Tongue (tissue), 3 donors: ENCODE measurements at places on chromosomes 4 and X.

DNA sequence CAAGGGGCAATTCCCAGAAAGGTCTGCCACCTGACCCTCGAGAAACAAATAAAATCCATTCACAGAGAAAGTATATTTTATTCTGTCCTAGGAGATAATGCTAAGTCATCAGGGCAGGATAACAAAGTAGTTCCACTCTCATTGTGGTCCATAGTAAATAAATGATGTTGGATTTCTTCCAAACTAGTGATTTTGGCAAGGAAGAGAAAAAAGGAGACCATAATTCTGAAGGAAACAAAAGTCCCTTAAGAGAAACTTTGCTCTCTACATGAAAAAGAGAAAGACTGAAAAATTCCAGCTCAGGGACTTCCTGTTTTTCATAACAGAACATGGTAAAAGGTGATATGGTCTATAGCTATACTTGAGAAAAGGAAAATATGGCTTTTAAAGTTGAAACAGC, 71.5 kb upstream of the DDX60 start:
- DNase-seq: no peak

DNA sequence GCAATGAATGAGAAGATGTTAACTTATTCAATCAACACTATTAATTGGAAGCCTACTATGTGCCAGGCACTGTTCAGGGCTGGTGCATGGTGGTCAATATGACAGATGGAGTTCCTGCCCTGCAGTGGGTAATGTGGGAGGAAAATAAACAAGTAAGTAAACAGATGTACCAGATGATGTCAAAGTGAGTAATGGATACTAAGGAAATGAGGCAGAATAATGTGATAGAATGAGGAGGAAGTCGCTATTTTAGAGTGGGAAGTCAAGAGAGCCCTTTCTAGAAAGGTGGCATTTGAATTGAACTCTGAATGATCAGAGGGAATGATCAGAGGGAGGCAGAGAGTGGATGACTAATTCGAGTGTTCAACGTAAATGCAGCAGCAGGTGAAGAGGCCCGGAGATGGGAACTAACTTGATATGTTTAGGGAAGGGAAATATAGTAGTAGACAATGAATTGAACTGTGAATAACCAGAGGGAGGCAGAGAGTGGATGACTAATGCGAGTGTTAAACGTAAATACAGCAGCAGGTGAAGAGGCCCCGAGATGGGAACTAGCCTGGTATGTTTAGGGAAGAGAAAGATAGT, 48.3 kb downstream of the HMGB3 start:
- DNase-seq: no peak

DNA sequence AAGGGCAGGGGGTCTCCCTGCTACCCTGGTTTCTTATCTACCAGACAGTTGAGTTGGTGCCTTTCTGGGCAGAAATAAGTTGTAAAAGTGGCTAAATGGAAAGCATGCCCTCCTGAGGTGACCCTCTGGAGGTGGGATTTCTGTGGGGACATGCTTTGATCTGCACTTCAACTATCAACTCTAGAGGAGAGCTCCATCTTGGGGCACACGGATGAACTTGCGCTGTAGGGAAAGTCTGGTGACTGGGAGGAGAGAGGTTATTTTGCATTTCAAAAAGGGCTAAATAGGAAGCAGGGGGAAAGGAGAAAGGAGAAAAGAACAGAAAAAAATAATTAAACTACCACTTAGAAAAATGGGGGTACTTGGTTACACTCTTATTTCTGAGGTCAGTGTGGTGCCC, 12.7 kb upstream of the RHOXF2B start:
- no peak for DNase-seq

DNA sequence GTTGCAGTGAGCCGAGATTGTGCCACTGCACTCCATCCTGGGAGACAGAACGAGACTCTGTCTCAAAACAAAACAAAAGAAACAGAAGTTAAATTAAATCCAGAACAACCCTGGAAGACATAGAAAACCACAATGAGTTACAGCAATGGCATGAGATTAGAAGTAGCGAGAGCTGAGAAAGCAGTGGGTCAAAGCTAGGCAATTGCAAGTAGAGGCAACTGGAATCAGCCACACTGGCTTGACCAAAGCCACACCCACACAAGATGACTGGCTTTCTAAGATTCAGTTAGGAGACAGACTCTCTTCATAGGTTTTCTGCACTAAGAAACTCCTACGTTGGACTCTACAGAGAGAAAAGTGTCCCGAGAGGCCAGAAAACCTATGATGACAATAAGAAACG, 443.0 kb downstream of the GPM6A start:
- no peak for DNase-seq

DNA sequence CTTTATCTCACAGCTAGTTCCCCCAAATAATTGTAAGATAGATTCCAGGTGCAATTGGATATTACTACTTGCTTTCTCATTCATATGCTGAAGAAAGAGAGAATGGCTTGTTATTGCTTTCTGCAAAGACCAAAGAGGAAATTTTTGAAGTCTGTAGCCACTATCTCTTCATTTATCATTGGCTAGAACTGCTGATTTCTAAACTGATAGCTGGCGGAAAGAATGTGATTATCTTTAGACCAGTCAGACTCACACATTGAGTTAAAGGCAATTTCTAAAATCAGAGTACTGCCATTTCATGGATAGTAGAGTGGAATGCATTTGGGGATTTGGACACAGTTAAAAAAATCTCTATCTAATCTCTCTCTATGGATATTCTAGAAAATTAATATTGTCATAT, 12.4 kb upstream of the TMPRSS11E start:
- no peak for DNase-seq

GRCh38 chr4:182893474-182894080, 23.6 kb downstream of the DCTD start:
- no peak for DNase-seq

DNA sequence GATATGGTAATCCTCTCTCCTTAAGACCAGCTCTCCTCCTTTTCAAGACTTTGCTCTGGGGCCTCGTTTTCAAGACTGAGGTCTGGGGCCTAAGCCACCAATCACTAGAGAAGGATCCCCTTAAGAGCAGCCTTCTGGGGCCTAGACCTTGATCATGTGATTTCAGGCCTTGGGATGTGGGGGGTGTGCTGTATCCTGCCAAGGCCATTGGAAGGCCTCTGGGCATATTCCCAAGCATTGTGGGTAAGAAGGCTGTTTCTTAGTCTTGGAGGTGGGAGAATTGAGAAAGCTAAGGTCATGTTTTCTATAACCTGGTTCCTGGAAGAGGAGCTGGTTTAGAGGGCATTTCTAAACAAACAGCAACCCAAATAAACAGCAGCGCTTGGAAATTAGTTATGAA, 12.1 kb downstream of the TMEM164 start:
- DNase-seq: no peak

GRCh38 chr4:136737066-136737465, 795.2 kb downstream of the PCDH18 start:
- no peak for DNase-seq

- DNase-seq: no peak
Measured at GRCh38 chr4:4923201-4923600, 63.7 kb downstream of the MSX1 start.

- no peak for DNase-seq
Measured at GRCh38 chr4:153141238-153141637, 63.0 kb upstream of the TRIM2 start.

DNA sequence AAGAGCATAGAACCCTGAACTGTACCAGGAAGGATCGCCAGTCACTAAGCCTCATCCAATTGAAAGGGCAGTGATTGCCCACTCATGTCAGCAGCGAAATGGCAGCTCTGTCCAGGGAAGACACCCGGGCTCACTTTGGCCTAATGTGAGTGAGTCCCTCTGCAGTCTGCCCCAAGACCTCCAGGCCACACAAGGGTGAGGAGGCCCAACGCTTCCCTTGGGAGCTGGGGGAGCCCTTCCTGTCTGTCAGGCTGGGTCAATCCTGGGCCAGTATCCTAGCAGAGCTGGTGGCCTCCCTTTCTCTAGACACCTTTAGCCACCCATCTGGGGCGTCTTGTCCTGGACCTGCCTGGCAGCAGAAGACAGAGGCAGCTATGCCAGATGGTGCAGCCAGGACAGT, 39.6 kb upstream of the GPC4 start:
- DNase-seq: no peak

GRCh38 chr4:76641758-76642157, 206.7 kb downstream of the SHROOM3 start:
- no peak for DNase-seq
